ENCODE measurements at places on chromosomes 1 and 21.

GRCh38 chr1:1984560-1985070 lies 19.0 kb downstream of the CFAP74 start:
- DNase-seq = no peak

DNA sequence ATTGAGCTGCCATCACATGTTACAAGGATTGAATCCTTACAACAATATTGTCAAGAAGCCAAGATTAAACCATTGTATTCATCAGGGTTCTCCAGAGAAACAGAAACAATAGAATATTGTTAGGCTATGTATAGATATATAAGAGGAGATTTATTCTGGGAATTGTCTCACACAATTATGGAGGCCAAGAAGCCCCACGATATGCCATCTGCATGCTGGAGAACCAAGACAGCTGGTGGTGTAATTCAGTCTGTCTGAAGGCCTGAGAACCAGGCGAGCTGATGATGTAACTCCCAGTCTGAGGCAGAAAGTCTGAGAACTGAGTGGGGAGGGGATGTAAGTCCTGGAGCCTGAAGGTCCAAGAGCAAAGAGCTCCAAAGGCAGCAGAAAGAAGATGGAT lies 14.5 kb upstream of the TTF2 start:
- DNase-seq = no peak

DNA sequence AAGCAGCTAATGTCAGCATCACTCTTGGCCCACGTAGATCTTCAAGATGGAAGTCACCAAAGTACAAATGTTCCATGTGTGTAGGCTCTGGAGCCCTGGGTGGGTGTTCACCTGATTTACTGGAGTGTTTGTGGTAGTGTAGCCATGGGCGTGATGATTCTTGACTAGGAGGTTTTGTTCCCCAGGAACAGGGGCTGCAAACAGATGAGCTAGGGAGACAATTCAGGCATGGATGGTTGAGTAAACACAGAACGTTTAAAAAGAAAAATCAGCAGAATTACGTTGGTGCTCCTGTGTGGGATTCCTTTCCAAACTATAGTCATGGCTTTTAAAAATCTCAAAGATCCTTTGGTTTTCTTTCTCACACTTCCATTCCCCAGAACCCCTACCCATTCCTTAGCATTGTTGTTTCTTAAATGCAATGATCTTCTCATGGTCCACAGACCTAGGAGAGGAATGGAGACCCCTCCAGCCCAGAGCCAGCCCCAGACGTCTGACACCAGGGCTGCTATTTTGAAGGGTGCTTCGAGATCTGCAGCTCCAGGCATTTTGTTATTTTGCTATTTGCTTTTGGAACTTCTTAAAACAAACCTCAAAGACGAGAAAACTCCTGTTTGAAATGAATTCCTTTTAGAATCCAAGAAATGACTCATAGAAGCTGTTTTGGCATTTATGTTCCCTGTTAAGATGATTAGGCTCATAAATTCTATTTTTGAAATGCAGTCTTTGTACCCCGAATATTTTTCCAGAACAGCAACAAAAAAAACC lies 115.1 kb downstream of the ETS2 start:
- DNase-seq = no peak

DNA sequence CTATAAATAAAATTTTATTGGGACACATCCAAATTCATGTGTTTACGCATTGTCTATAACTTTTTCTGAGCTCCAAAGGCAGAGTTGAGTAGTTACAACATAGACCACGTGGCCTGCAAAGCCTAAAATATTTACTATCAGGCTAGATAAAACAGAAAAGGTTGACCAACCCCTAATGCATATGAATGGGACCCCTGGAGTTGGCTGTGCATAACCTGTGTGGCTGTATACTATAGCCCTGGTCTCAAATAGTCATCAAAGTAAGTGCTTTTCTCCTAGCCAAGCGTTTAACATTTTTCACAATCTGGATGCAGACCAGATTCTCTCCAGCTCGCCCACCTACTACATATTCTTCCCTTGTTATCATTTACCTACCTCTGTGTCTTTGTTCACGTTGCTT lies 60.4 kb downstream of the CYYR1 start:
- no peak for DNase-seq

DNA sequence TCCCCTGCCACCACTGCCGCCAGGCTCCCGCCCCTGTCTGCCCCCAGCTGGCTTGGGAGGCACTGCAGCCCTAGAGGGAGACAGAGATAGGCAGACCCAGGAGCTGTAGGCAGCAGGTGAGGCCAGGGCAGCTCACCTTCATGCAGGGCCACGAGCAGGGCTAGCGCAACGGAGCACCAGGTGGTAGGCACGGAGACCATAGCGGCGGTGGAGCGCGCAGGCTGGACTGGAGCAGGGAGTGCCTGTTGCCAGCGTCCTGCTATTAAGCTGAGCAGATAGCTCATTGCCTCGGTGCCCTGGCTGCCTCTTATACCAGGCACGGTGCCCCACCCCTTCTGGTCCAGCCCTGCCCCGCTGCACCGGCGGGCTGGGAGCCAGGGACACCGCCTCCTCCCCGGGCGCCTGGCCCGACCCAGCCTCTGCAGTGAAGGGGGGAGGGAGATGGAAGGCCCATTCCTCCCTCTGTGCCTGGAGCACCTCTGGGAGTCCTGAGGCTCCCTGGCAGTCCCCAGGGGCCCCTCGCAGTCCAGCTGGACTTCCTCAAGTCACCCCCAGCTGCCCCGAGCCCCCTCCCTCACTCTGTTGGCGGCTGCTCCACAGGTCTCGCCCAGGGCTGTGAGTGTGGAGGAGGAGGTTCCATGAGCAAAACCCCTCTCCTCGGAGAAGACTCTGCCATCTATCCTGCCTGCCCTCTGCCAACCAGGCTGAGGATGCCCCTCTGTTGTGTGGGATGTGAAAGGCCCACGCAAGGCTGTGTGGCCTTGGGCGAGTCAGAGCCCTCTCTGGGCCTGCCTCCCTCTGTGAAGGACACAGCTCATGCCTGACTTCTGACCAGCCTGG lies at the start of gene EDN2:
TSS of gene EDN2 (minus strand) at position 282 of the 840 bp plus-strand sequence. CDS start at position 200, 82 bp downstream.
- DNase-seq = peak; percentile 75

DNA sequence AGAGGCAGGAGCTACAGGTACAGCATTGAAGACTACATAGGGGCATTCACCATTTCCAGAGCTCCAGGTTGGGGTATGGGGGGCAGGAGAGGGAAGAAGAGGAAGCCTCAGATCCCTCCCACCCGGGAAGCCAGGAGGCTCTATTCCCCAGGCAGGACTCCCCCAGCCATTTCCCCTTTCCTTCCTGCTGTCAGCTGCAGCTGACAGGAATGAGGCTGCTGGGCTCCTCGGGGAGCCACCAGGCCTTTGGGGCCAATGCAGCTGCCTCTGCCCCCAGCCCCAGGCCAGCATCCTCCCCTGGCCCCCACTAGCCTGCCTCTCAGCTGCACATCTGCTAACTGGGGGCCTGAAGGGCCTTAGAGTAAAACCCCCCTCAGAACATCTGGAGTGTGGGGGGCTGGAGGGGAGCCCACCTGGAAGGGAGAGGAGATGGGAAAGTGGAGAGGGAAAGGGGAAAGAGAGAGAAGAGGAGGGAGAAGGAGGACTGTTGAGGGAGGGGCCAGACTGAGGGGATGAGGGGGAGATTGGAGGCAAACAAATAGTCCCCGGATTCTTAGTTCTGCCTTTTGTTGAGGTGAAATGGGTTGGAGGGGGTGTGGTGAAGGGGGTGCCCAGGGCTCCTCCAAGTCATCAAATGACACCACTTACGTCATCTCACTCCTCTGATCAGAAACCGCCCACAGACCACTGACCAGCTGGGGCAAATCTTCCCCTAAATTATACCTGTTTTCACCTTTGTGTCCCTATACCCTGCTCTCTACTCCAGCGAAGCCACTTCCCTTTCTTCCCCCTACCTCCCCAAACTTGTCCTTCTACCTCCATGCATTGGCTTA lies 58.0 kb downstream of the LGR6 start:
- DNase-seq = no peak

GRCh38 chr1:153958961-153959260 lies 499 bp upstream of the CRTC2 start:
- DNase-seq = no peak

DNA sequence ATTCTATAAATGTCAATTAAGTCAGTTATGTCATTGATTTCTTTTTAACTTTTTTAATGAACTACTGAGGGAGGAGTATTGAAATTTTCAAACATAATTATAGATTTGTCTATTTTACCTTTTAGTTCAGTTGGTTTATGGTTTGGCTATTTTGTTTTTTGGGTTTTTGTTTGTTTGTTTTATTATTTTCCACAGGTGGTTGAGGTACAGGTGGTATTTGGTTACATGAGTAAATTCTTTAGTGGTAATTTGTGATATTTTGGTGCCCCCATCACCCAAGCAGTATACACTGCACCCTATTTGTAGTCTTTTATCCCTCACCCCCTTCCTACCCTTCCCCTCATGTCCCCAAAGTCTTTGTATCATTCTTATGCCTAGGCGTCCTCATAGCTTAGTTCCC lies 9.5 kb downstream of the TDRD5 start:
- no peak for DNase-seq

DNA sequence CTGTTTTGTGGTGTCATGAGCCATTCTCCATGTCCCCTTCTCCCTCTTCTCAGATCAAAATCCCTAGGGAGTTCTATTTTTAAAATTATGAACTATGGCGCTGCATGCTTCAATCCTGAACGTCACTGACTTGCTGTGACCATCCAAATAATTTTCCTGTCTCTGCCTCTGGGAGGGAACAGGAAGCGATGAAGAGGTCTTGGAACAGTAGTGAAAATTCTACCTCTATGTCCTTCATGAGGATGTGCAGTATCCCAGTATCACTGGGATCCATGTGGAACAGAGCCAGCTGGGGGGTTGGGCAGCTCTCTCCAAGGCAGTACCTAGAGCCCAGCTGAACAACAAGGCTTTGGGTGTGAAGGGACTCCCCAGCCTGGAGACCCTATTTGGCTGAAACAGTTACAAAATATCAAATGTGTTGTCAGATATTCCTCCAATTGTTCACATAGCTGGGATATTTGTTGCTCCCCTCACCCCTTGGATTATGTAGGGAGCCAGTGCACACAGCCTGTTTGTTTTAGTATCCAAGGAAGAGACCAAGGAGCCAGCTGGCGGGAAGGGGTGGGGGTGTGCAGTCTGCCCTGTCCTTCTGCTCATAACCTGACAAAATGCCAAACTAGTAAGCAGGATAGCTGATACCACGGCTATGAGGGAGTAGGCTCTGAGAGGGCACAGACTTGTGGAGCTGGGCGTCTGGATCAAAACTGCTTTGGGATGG lies 7.6 kb downstream of the DCLRE1B start:
- no peak for DNase-seq

GRCh38 chr1:244801246-244801645 lies 34.2 kb upstream of the COX20 start:
- no peak for DNase-seq

GRCh38 chr1:8155528-8156186 lies 129.5 kb upstream of the ERRFI1 start:
- peak; percentile 24 for DNase-seq

- DNase-seq = no peak
Observed at GRCh38 chr21:20652846-20653245, 345.4 kb upstream of the NCAM2 start.

- DNase-seq = peak; percentile 68
Observed at GRCh38 chr1:41101950-41102607, 80.6 kb upstream of the SLFNL1 start.

- DNase-seq = no peak
Observed at GRCh38 chr1:194225821-194226220, 1039.4 kb upstream of the B3GALT2 start.

- DNase-seq = no peak
Observed at GRCh38 chr1:159510229-159510541, 25.6 kb downstream of the OR10J5 start.

DNA sequence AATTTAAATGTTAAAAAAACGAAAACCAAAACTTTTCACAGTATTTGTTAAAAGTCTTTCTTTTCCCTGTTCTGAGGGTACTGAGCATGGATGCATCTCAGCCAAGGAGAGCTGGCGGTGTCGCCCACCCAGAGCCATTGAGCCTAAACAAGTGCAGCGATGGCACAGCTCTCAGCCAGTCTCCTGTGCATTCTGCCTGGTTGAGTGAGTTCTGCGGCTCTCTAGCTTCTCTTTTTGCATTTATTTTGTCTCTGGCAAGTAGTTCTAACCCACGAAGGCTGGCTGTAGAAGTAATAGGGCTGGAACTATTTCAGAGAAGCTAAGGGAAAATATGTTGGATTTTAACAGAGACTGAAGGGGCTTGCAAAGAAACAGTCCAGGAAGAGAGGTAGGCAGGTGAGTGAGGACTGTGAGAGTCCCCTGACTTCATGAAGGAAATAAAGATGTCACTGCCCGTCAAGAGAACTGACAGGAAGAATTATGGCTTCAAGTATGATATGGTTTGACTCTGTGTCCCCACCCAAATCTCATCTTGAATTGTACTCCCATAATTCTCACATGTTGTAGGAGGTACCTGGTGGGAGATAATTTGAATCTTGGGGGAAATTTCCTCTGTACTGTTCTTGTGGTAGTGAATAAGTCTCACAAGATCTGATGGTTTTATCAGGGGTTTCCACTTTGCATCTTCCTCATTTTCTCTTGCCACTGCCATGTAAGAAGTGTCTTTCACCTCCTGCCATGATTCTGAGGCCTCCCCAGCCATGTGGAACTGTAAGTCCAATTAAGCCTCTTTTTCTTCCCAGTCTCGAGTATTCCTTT lies 35.7 kb upstream of the LIN9 start:
- no peak for DNase-seq

DNA sequence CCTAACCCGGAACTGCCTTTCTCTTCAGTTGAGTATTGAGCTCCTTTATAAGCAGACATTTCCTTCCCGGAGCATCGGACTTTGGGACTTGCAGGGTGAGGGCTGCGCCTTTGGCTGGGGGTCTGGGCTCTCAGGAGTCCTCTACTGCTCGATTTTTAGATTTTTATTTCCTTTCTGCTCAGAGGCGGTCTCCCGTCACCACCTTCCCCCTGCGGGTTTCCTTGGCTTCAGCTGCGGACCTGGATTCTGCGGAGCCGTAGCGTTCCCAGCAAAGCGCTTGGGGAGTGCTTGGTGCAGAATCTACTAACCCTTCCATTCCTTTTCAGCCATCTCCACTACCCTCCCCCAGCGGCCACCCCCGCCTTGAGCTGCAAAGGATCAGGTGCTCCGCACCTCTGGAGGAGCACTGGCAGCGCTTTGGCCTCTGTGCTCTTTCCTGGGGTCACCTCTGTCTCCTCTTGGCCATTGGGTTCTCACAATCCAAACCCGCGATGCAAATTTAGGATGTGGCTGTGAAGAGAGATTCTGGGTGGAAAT lies 3.7 kb downstream of the OLIG2 start:
- DNase-seq = no peak

DNA sequence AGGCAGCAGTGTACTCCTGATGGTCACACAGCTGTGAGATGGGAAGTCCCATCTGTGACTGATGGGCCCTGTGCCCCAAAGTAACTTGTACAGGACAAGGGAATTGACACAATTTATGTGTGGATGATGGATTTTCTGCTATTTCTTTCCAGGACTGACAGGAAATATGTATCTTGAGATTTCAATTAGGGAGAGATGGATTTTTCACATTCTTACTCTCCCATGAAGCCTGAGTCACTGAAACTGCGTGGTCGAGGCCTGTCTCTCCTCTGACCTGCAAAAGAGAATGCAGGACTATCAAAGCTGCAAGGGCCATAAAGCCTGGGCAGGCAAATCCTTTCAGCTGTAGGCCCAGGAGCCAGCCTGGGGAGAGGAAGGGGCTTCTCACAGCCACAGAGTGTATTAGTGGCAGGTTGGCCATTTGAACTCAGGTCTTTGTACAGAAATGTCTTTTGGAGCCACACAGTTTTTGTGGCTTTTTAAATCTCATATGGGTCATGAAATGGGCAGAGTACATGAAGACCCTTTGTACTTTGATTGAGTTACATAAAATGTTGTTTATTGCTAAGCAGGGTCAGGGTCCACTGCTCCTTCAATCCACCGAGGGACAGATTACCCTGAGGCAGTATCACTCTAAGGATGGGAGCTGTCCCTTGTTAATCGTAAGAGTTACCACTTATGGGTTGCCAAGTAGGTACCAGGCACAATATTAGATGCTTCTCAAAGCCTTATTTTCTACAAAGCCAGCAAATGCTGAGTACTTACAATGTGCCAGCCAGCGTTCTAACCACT lies 14.8 kb downstream of the ALX3 start:
- no peak for DNase-seq
